ENCODE measurements at places on chromosomes 5 and 9.
A peak's percentile ranks its signal among the peaks of the same experiment; 100 is the strongest.

- DNase-seq: no peak
These were observed 33.2 kb downstream of the TTLL11 start for GRCh38 chr9:122059955-122060324.

GRCh38 chr9:110179734-110180133 lies 28.2 kb downstream of the C9orf152 start:
- DNase-seq: no peak

- no peak for DNase-seq
These were observed 486.6 kb downstream of the BRINP1 start for GRCh38 chr9:118882684-118883083.

- peak; percentile 27 for DNase-seq
These were observed 454 bp downstream of the NELFB start for GRCh38 chr9:137255448-137256114.

GRCh38 chr5:17177501-17178372 lies 39.7 kb upstream of the BASP1 start:
- DNase-seq: no peak

DNA sequence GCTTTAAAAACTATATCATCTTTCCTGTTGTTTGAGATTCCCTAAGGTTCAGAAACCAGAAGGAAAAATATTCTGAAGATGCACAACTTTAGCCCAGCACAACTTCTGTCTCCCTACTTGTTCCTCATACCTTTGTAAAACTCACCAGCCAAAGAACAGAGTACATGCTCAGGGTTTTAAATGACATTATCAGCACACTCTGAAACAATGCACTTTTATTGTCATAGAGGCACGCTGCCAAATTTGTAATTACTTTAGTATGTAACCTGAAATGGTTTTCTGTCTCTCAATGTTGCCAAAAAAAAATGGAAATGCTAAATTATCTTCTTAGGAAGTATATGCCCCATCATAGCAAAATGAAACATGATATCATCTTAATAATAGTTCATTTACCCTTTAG lies 383.6 kb upstream of the CDH6 start:
- no peak for DNase-seq

DNA sequence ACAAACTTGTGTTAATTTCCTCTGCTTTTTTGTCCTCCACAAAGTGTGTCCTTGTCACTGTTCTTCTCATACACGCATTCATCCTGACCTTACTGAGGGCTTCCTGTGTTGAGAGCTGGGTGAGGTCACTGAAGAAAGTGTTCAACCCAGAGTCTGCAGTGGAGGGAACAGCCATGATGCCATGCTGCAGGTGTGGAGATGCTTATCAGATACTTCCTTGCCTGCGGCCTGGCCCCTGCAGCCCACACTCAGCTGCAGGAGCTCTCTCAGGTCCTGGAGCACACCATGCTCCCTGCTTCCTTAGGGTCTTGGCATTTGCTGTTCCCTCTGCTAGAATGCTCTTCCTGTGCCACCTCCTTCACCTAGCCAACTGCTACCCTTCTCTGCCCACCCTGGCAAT lies 108.1 kb upstream of the SPRY4 start:
- DNase-seq: no peak

GRCh38 chr9:93591301-93592007 lies 15.1 kb downstream of the PHF2 start:
- DNase-seq: no peak

- no peak for DNase-seq
These were observed 7.2 kb downstream of the ZDHHC12 start for GRCh38 chr9:128716581-128717254.

DNA sequence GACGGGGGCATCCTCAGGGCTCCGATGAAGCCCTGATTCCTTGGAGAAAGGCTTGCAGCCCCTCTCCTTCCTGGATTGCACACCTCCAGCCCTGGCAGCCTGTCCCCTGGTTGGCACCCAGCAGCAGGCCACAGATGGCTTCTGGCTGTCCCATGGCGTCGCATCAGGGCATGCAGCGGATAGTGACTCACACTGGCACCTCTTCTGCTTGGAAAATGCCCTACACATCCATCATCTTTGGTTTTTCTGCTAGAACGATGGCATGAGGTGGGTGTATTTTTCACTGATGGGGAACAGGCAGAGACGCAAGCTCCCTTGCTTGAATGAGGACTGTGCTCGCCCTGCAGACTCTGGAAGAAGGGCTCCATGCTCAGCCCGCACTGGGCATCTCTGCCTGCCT lies 23.2 kb upstream of the IER5L start:
- no peak for DNase-seq

DNA sequence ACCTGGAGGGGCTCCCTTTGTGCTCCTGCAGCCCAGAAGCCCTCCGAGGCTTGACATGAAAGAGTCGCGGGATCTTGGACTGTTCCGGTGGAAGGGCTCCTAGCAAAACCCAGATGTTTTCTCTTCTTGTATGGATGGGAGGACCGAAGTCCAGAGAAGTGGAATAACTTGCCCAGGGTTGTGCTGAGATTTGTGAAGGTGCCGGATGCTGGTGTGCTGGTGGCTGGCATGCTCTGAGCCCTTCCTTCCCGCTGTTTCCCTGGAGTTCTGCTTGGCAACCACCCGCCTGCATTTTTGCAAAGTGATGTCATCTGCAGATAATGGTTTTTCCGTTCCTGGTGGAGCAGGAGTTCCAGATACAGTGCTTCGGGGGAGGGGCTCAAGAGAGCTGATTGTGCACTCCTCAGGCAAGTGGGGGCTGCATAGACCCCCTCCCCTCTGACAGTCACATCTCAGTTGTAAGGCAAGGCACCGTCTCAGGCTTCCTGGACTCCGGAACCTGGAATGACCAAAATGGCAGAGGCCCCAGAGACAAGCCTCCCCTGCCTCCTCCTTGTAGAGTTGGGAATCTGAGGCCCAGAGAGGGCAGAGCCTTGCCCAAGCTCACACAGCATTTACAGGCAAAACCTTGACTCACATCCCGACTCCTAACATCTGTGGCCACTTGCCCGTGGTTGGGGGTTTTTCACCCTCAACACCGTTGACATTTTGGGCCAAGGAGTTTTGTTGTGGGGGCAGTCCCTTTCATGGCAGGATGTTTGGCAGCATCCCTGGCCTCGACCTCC lies 157.0 kb downstream of the RGS3 start:
- peak; percentile 93 for DNase-seq

DNA sequence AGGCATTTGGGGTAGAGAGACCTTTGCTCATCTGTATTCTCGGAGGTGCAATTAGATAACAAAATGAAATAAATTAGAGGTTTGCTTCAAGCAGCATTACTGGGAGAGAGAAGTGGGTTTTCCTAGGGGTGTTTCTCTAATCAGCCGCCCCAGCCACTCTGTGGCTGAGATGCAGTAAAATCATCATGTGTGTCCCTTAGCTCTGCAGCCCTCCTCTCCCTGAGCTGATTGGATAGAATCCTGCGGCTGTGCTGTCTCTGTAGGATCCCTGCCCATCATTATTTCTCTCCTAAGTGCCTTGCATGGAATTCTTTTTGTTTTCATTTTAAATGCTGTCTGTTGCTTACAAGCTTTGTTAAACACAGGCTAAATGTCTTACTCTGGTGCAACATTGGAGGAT lies 171.4 kb downstream of the SH3GL2 start:
- no peak for DNase-seq

GRCh38 chr9:123395689-123396511 lies 39.9 kb downstream of the CRB2 start:
- no peak for DNase-seq

DNA sequence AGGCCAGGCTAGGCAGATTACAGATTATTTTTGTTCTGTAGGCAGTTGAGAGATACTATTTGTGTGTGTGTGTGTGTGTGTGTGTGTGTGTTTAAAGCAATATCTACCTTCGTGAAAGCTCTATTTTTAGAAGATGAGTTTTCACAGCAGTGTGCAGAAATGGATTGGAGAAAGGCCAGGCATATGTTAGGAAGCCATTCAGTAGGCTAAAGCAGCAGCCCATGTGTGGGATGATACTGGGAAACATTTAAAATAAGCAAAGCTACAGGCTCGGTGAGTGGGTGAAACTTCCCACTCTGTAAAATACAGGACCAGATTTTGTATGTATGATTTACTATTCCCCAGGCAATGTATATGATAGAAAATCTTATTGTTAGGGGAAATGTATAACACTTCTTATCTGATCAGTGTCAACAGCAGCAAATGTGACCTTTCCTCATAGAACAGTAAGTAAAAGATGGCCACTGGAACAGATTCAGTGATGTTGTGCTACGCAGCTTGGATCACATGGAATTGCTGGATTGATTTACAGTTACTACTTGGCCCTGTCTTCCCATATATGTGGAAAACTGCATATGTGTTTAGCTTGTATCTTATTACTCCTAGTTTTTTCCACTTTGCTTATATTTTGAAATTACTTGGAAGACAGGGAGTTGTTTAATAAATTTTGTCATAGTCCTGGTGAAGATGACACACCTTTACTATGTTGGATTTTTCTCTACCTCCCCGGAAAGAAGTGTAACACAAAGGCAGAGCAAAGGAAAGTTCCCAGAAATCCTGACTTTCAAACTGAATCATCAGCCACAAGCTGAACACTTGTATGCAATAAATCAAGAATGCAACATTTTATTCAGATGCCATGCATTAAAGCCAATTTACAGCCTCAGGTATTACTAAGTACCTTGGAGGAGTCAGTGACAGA lies 1077.7 kb upstream of the SEMA6A start:
- no peak for DNase-seq

All from lung microvascular endothelial cell (primary cell).